ENCODE measurements at places on chromosomes 7 and 10. TPM values are rescaled to one million over a fixed set of nuclear protein-coding genes. Genes with fewer than 3 reads are reported as not detected.

- H3K36me3 ChIP-seq: no peaks in the 10 kb centered on the region
- H3K27ac ChIP-seq: no peak overlapping the region
- no peaks in the 10 kb centered on the region for H3K27me3 ChIP-seq
- DNase-seq: no peak
- no peaks in the 10 kb centered on the region for H3K4me1 ChIP-seq
Measured at GRCh38 chr10:48406658-48407057, 100.2 kb downstream of the MAPK8 start.

Gene TMEM213
- total RNA-seq: not detected

DNA sequence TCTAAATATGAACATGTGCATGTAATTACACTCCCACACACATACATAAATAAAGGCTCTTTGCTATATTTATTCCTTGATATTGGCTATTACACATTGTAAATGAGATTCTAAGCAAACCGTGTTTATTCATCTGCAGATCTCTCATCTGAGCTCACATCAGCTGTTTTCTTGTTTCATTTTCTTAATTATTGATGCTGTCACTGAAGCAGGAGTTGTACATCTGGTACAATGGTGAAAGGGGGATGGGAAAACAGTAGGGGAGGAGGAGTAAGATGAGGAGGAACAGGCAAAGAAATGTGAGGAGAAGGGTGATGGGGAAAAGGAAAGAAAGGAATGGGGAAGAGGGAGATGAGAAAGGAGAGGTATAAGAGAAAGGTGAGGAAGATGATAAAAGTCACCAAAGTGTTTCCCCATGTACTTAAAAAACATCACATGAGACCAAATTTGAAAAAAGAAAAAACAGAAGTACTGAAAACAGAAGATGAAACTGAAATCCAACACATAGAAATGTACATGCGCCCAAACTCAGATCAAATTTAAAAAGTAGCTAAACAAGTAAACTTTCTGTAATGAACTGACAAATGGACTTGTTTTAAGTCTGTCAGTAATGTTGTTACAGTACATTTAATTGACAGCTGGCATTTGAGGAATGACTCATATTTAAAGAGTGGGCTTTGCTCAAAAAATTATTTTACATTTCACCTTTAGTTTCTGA is 472.2 kb downstream of the ARL4A start:
- H3K4me3 ChIP-seq: no peak overlapping the region
- H3K36me3 ChIP-seq: no peaks in the 10 kb centered on the region
- H3K27ac ChIP-seq: no peak overlapping the region
- H3K4me1 ChIP-seq: no peaks in the 10 kb centered on the region
- H3K27me3 ChIP-seq: no peaks in the 10 kb centered on the region

Gene NME8
- not detected for total RNA-seq

DNA sequence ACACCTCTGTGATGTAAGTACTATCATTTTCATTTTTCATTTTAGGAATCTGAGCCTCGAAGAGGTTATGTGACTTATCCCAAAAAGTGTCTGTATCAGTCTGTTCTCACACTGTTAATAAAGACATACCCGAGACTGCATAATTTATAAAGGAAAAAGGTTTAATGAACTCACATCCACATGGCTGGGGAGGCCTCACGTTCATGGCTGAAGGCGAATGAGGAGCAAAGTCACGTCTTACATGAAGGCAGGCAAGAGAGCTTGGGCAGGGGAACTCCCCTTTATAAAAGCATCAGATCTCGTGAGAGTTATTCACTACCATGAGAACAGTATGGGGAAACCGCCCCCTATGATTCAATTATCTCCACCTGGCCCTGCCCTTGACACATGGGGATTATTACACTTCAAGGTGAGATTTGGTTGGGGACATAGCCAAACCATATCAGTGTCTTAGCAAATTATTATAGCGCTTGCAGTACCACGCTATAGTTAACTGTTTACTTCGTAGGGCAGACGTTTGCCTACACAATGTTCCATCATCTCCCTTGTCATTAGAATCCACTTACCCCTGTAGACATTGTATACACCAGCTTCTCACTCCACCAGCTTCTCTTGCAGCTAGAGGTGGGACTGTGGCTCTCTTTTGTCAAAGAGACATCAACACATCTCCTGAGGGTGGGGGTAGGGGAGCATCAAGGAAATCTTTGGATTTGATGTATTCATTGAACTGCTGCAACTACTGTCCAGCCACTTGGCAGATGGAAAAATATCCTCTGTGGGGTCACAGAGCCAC is 15.4 kb upstream of the NMT2 start:
- no peak overlapping the region for H3K27ac ChIP-seq
- DNase-seq: no peak
- peaks cover 33% of the 10 kb centered on the region for H3K4me1 ChIP-seq
- H3K4me3 ChIP-seq: no peak overlapping the region

Gene ATOH7
- not detected for total RNA-seq

Gene FAM25G
- not detected for total RNA-seq

DNA sequence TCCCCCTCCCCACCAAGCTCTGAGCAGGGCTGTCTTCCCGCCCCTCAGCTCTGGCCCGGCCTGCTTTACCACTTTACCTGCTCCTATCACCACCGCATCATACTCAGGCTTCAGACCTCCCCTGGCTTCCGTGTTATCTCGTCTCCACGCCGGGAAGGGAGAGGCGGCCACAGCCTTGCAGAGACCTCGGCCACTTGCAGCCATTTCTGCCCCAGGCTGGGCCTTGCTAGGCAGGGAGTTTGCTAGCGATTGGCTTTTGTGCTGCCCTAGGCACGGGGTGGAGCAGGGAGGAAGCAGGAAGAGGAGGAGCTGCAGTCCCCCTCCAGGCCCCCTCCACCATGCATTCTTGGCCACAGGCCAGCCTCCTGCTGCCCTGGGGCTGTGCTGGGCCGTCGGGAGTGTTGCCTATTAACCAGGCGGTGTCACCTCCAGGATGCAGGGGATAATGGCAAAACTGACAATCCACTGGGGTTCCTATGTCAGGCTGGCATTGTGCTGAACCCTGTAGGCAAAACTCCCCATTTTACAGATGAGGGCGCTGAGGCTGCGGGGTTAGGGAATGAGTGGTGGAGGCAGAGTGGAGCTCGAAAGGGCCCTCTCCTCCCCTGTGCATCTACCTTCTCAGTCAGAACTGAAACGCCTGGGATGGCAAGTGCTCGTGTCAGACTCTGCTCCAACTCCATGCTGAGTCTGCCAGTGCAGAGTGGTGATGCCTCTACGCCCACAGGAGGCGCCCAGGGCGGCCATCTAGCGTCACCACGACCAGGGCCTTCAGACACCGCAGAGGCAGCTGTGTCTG is at the start of gene PYROXD2:
Gene PYROXD2 (minus strand): TSS at position 251 of the 799 bp plus-strand sequence. CDS start 47 bp downstream, at position 204.
- H3K27me3 ChIP-seq: no peaks in the 10 kb centered on the region
- DNase-seq: peak; percentile 57
- peak within 1 kb of the TSS; percentile 76 for H3K27ac ChIP-seq
- H3K4me3 ChIP-seq: peak within 1 kb of the TSS; percentile 64
- H3K36me3 ChIP-seq: peaks cover 15% of the 10 kb centered on the region

Gene TRIM56
- total RNA-seq: 59.1 TPM

DNA sequence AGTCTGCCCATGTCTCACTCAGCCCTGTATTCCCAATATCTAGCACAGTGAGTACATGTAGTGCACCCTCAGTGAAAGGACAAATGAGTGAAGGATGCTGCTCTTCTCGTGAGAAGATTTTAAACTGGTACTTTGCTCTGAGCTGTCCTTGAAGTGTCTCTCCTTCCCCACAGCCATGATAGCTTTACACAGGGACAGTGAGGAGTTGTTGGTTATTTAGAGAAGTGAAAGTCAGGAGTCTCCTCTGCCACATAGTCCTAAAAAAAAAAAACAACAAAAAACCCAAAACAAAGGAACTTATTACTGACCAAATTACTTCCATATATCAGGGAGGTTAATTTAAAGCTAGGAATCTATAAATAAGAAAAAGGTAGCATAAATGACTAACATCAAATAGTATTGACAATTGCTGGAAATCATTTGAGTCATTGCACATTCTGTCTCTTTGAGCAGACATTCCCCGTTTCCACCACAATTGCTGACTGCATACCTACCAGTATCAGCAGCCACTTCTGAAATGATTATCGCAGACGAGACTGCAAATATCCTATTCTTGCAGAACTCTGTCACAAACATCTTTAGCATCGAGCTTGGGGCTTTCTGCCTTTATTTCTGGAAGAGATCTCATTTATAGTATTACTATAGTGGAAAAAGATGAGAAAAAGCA is 202.1 kb downstream of the PTEN start:
- no peak overlapping the region for H3K4me3 ChIP-seq
- peaks cover 83% of the 10 kb centered on the region for H3K4me1 ChIP-seq
- H3K27ac ChIP-seq: peak overlapping the region; percentile 69
- no peaks in the 10 kb centered on the region for H3K36me3 ChIP-seq

DNA sequence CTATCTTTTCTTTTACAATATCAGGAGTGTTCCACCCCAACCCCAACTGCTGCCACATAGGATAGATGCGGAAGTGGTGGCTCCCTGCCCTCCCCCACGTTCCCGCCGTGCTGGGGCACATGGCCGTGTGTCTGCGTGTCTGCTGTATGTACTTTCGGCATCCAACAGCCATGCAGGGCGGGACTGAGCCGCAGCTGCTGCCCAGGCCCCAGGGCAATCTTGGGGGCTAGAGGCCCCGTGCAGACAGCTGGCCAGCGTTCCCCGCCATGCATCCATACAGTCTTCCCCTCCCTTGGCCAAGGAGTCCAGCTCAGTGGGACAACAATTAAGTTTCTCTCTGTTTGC is 162.7 kb downstream of the DGKB start:
- no peaks in the 10 kb centered on the region for H3K4me1 ChIP-seq
- H3K4me3 ChIP-seq: no peak overlapping the region
- DNase-seq: no peak

DNA sequence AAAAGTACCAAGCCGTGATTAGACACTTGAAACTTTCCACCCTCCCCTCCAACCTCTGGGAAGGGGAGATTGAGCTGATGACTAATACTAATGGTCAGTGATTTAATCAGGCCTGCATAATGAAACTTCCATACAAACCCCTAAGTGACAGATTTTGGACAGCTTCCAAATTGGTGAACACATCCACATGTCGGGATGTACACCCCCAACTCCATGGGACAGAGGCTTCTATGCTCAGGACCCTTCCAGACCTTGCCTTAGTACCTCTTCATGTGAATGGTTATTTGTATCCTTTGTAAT is 4.8 kb downstream of the NUB1 start:
- peaks cover 2% of the 10 kb centered on the region for H3K36me3 ChIP-seq
- no peak overlapping the region for H3K4me3 ChIP-seq
- no peak for DNase-seq
- no peaks in the 10 kb centered on the region for H3K27me3 ChIP-seq

- H3K4me1 ChIP-seq: no peaks in the 10 kb centered on the region
- no peak for DNase-seq
- no peaks in the 10 kb centered on the region for H3K27me3 ChIP-seq
- no peak overlapping the region for H3K27ac ChIP-seq
Measured at GRCh38 chr7:22481726-22482125, 18.3 kb downstream of the STEAP1B start.

DNA sequence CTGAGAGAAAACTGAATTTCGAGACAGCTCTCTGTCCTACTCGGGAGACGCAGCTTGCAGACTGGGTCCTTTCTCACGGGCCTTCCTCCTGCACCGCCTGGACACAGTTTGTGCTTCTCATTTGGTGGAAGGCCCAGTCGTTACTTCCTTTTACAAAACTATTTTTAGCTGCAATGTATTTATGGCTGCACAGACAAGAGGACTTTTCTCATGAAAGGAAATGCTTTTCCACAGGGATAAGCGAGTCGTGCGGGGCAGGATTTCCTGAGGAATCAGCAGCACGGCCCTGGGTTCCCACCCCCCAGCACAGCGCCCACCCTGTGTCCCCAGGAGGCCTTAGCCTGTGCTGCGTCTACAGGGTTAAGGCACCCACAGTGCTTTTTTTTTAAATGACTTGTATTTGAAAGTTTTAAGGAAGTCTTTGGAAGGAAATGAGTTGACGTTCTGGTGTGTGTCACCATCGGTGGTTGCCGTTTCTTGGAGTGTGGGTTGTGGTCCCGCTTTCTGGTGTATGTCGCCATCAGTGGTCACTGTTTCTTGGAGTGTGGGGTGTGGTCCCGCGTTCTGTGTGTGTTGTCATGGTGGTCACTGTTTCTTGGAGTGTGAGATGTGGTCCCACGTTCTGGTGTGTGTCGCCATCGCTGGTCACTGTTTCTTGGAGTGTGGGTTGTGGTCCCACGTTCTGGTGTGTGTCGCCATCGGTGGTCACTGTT is 50.9 kb downstream of the INPP5A start:
- peaks cover 2% of the 10 kb centered on the region for H3K4me1 ChIP-seq
- H3K27ac ChIP-seq: no peak overlapping the region
- no peak overlapping the region for H3K4me3 ChIP-seq
- no peaks in the 10 kb centered on the region for H3K27me3 ChIP-seq
- peaks cover 6% of the 10 kb centered on the region for H3K36me3 ChIP-seq

Gene OTUD1
- 23.0 TPM for total RNA-seq

Gene CALN1
- total RNA-seq: 0.05 TPM

DNA sequence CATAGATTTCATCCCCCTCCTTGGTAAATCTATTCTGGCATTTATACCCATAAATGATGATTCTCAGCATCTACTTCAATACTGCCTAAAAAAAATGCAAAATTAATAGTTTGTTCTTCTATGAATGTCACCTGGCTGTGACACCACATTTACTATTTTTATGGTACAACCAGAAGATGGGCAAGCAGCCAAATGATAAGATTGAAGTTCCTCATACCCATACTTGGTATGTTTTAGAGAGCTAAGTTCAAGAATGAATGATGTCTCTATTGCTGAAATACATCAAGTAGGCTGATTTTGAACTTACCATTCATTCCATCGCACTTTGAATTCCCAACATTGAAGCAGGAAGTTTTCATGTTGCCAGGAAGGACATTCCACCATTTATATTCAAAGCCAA is 134.2 kb downstream of the ELAPOR2 start:
- peaks cover 2% of the 10 kb centered on the region for H3K36me3 ChIP-seq
- no peaks in the 10 kb centered on the region for H3K4me1 ChIP-seq
- H3K27me3 ChIP-seq: no peaks in the 10 kb centered on the region
- no peak overlapping the region for H3K4me3 ChIP-seq
- DNase-seq: no peak
- H3K27ac ChIP-seq: no peak overlapping the region

Gene CCDC3
- total RNA-seq: 0.20 TPM
